ENCODE measurements at places on chromosomes 13 and 19.
A peak's percentile ranks its signal among the peaks of the same experiment; 100 is the strongest.

- peaks cover 33% of the 10 kb centered on the region for H3K4me1 ChIP-seq
- no peaks in the 10 kb centered on the region for H3K36me3 ChIP-seq
- no peaks in the 10 kb centered on the region for H3K27me3 ChIP-seq
- peak; percentile 95 for DNase-seq
- no peak overlapping the region for H3K4me3 ChIP-seq
- peak overlapping the region; percentile 89 for H3K27ac ChIP-seq
Observed at GRCh38 chr13:20359335-20359734, 127.2 kb upstream of the GJB6 start.

DNA sequence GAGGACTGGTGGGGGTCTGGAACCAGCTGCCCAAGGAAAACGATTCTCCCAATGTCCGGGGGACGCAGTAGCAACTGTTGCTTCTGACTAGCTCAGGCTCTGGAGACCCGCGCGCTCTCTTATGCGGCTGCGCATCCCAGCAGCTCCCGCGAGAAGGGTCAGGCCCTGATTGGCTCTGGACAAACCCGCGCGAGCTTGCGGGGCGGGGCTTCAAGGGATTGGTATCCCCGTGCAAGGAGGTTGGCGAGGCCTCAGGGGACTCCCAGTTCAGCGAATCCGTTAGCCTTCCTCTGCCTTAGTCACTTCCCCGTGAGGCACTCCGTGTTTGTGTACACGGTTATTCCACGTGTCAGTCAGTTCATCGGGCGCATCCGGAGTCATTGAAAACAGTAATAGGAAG, 20.2 kb downstream of the SIGLECL1 start:
- H3K27ac ChIP-seq, result no peak overlapping the region
- no peak for DNase-seq
- H3K36me3 ChIP-seq, result no peaks in the 10 kb centered on the region
- no peak overlapping the region for H3K4me3 ChIP-seq
- no peaks in the 10 kb centered on the region for H3K4me1 ChIP-seq

GRCh38 chr19:566844-567243, 5.6 kb upstream of the BSG start:
- peaks cover 6% of the 10 kb centered on the region for H3K4me1 ChIP-seq
- H3K27ac ChIP-seq, result no peak overlapping the region
- no peaks in the 10 kb centered on the region for H3K36me3 ChIP-seq

DNA sequence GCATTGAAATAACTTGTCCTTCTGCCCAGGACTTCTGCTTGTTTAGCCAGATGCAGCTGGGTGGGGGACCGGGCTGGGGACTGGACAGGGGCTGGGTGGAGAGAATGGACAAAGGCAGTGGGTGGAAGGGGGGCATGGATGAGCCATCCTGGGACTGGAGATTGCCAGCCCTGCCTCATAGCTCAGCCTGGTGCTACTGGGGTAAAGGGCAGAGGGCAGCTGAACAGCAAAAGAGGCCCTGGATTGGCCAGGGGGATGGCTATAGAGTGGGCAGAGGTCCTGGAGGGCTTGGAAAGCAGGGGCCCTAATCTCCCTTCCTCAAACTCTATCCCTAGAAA, 17.7 kb upstream of the PLAUR start:
- H3K36me3 ChIP-seq, result no peaks in the 10 kb centered on the region
- H3K4me1 ChIP-seq, result peaks cover 13% of the 10 kb centered on the region
- H3K4me3 ChIP-seq, result no peak overlapping the region
- DNase-seq, result no peak
- no peak overlapping the region for H3K27ac ChIP-seq

DNA sequence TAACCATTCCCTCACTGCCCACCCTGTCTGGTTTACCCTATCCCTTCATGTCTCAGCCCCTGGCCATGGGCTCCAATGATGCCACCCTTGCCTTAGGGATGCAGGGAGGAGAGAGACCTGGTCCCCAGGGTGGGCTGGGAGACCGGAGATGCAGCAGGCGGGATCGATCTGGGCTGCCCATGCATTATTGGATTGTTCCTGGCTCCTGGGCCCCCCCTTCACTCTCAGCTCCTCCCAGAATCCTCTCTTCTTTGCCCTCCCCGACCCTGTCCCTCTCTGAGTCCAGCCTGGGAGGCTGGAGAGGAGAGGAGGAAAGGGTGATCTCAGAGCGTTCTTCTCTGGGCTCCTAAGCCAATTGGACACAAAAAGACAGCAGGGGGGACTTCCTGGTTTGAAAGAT, 5.8 kb downstream of the KASH5 start:
- DNase-seq, result no peak
- no peak overlapping the region for H3K27ac ChIP-seq
- H3K4me1 ChIP-seq, result peaks cover 9% of the 10 kb centered on the region
- H3K4me3 ChIP-seq, result no peak overlapping the region
- H3K36me3 ChIP-seq, result no peaks in the 10 kb centered on the region
- peaks cover 83% of the 10 kb centered on the region for H3K27me3 ChIP-seq

Data from mesenchymal stem cell (in vitro differentiated cells and primary cell).